ENCODE measurements at places on chromosomes 2 and 18.
A peak's percentile ranks its signal among the peaks of the same experiment; 100 is the strongest.

- no peak overlapping the region for H3K4me3 ChIP-seq
- H3K27me3 ChIP-seq: peaks cover 34% of the 10 kb centered on the region
- no peaks in the 10 kb centered on the region for H3K36me3 ChIP-seq
- H3K27ac ChIP-seq: no peak overlapping the region
Measured at GRCh38 chr18:48215876-48216638, 193.1 kb downstream of the ZBTB7C start.

DNA sequence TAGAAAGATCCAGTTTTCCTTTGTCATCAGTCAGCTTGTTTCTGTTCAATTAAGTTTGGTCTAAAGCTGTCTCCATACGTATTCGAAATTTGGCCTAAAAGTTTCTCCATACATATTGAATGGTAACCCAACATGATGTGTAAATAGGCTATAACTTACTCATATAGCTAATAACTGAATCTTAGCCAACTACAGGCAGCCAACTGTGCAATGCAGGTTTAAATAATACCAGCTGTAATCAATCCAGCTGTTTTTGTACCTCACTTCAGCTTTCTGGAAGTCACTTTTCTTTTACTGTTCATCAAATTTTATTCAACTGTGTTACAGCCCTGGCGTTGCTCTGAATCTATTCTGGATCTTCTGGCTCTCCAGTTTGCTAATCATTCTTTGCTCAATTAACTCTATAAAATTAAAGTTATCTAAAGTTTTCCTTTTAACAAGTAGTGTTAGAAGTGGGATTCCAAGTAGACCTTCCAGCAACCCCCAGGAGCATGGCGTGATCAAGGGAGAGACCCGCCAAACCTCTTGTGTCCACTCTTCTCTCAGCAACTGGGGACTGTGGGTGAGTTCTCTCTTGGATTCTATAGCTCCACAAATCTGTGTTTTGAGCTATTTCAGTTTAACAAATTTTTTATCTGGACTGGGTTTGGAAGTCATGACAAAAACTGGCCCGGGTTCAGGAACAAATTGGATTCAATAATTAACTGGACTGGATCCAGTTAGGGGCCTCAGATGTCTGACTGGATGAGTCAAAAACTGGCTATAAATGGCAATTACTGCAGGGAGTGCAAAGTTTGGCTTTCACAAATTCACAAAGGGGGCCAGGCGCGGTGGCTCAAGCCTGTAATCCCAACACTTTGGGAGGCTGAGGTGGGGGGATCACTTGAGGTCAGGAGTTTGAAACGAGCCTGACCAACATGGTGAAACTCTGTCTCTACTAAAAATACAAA is 329.7 kb upstream of the ST6GAL2 start:
- H3K4me3 ChIP-seq: no peak overlapping the region
- no peaks in the 10 kb centered on the region for H3K27me3 ChIP-seq
- H3K27ac ChIP-seq: no peak overlapping the region
- no peak for DNase-seq

DNA sequence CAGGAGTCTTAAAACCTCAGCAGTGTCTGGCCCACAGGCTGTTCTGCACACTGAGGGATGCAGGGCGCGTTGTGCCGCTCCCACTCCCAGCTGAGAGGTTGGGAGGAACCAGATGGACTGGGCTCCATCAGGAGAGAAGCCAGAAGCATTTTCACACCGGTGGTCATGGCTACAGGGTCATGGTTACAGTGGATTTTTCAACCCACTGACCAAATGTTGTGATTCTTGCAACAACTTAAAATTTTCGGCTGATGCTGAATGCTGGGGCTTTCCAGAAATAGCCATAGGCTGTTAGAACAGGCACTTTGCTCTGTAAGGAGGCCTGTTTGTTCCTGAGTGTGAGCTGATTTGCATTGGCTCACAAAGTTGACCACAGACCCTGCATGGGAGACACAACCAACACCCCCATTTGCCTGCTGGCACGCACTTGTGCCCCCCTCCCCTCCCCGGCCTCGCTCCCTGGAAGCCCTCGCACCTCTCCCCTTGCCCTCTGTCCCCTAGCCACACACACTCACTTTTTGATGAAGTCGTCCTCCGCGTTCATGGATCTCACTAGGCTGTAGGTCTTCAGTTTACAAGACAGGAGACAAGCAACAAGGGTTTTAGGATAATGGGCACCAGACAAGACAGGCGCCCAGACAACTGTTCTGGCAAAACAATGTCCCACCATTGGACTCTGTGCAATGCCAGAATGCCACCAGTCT is 3.4 kb downstream of the LPIN1 start:
- H3K4me1 ChIP-seq: peaks cover 89% of the 10 kb centered on the region
- no peaks in the 10 kb centered on the region for H3K27me3 ChIP-seq
- DNase-seq: no peak
- H3K4me3 ChIP-seq: peak overlapping the region; percentile 92
- peak overlapping the region; percentile 88 for H3K27ac ChIP-seq
- peaks cover 9% of the 10 kb centered on the region for H3K36me3 ChIP-seq

- DNase-seq: no peak
- no peaks in the 10 kb centered on the region for H3K36me3 ChIP-seq
- H3K4me1 ChIP-seq: peaks cover 2% of the 10 kb centered on the region
- H3K27ac ChIP-seq: no peak overlapping the region
- H3K4me3 ChIP-seq: no peak overlapping the region
Measured at GRCh38 chr2:158995677-158996049, 27.2 kb downstream of the TANC1 start.

GRCh38 chr2:24618144-24618543 is 127.1 kb downstream of the NCOA1 start:
- H3K4me3 ChIP-seq: no peak overlapping the region
- DNase-seq: no peak
- peaks cover 8% of the 10 kb centered on the region for H3K4me1 ChIP-seq
- H3K27me3 ChIP-seq: no peaks in the 10 kb centered on the region
- H3K27ac ChIP-seq: no peak overlapping the region

DNA sequence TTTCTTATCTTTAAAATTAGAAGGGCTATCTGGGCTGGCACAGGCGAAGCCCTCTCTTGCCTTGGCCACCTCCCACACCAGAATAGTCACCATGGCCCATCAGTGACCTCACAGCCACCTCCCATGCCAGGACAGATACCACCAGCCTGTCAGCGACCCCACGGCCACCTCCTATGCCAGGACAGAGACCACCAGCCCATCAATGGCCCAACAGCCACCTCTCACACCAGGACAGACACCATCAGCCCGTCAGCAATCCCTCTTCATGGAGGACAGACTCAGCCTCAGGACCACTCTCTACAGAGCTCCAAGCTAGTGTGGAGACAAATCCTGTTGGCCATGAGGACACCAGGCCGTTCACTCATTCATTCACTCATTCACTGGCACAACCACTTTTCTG is 74.6 kb downstream of the ASB1 start:
- no peak for DNase-seq
- no peaks in the 10 kb centered on the region for H3K36me3 ChIP-seq
- no peaks in the 10 kb centered on the region for H3K4me1 ChIP-seq
- no peak overlapping the region for H3K4me3 ChIP-seq

- H3K4me1 ChIP-seq: peaks cover 42% of the 10 kb centered on the region
- H3K4me3 ChIP-seq: peak overlapping the region; percentile 21
- H3K27me3 ChIP-seq: peaks cover 62% of the 10 kb centered on the region
Measured at GRCh38 chr18:63107171-63107845, 212.3 kb downstream of the BCL2 start.

DNA sequence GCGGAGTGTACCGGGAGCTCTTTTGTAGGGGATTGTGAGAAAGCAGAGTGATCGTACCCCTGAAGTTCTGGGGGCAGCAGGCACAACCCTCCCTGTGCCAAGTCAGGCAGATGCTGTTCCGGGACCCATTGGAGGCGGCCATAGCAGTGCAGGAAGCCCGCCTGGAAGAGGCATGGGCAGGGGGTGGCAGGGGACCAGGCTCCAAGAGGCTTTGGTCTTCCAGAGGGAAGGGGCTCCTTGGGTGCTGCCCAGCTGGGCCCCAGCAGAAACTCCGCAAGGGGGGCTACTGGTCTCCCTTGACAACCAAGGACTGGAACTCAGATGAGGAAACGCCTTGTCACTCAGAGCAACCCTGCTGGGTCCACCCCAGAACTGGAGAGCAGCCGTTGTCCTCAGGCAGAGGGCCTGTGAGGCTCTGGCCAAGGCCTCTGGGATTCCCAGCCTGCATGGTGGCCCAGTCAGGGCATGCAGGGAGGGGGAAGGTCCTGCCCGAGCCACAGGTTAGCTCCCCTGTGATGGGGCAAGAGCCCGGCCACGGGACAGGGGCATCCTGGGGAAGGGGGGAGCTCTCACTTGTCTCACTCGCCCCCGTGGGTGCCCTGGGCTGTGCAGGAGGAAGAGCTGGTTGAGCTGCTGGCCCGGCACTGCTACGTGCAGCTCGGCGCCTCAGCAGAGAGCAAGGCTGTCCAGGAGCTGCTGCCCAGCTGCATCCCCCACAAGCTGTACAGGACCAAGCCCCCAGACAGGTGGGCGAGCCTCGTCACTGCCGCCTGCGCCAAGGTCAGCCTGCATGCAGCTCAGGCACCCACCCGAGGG is 21.0 kb upstream of the GPR17 start:
- H3K27me3 ChIP-seq: peaks cover 3% of the 10 kb centered on the region
- no peak overlapping the region for H3K4me3 ChIP-seq
- no peak for DNase-seq
- H3K27ac ChIP-seq: no peak overlapping the region
- no peaks in the 10 kb centered on the region for H3K4me1 ChIP-seq
- H3K36me3 ChIP-seq: no peaks in the 10 kb centered on the region

DNA sequence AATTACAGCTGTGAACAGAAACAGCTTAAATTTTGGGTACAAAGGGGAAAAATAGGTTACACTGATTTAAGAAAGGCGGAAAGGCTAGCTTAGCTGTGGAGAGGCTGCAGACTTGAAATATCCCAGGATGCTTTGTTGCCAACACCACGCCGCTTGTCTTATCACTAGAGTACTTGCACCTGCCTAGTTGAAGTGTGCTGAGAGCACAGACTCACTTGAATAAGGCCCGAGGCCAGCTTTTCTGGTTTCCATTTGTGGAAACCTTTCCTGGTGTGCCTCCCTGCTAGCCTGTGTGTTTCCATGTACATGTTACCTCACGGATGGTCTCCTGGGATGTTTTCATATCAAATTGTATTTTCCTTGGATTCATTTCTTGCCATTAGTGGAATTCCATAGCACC is 3.2 kb downstream of the CABLES1 start:
- no peak overlapping the region for H3K27ac ChIP-seq
- peaks cover 22% of the 10 kb centered on the region for H3K4me1 ChIP-seq
- no peaks in the 10 kb centered on the region for H3K36me3 ChIP-seq
- no peak for DNase-seq
- H3K4me3 ChIP-seq: no peak overlapping the region

DNA sequence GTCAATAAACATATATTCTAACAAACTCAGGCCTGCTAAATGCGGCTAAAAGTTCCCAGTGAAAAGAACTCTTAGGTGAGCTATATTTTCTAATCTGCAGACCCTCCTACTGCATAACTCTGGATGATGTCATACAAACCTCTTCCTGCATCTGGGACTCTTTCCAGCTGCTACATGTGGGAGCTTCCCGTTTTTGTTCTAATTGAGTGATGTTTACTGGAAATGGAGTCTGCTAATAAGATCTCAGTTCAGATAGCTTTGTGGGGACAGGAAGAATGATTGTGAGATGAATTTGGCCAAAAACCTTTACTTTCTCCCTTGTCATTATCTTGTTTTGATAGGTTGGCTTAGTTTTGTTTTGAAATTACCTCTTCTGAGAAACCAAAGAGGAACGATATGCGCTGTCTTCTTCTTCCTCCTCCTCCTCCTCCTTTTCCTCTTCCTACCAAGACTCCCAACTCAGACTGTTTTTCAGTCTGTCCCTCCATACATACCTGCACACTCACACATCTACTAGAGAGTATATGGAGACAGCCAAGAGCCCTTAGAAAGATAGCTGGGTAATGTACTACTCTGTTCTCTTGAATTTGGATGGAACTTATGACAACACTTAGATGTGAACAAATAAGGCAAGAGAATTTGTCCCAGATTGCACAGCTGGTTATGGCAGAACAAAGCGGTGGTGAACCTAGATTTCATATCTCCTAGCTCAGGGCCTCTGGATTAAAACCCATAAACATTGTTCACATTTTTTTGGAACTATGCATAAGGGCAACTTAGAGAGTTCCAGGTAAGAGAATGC is 39.8 kb upstream of the AAK1 start:
- peak overlapping the region; percentile 12 for H3K4me3 ChIP-seq
- peaks cover 6% of the 10 kb centered on the region for H3K36me3 ChIP-seq
- no peak for DNase-seq
- H3K27ac ChIP-seq: peak overlapping the region; percentile 63

DNA sequence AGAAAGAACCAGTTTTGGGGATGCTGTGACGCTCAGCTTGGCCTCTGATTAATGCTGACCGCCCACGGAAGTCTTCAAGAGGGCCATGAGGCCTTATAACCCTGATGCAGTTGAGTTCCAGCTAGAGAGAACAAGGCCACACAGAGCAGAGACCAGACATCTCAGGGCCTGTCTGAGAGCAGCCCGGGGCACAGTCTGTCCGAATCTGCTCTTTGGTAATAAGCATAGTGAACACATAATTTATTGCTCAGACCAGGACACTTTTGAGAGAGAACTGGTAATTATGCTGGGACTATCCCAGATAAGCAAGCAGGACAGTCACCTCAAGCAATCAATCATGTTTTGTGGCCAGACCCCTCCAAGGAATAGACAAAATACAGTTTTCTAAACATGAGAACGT is 68.5 kb downstream of the STPG4 start:
- no peaks in the 10 kb centered on the region for H3K4me1 ChIP-seq
- DNase-seq: no peak
- H3K4me3 ChIP-seq: no peak overlapping the region
- H3K27me3 ChIP-seq: peaks cover 4% of the 10 kb centered on the region

GRCh38 chr2:234691214-234691575 is 194.3 kb upstream of the ARL4C start:
- no peak overlapping the region for H3K27ac ChIP-seq
- no peak overlapping the region for H3K4me3 ChIP-seq
- peaks cover 13% of the 10 kb centered on the region for H3K27me3 ChIP-seq
- no peaks in the 10 kb centered on the region for H3K4me1 ChIP-seq
- no peaks in the 10 kb centered on the region for H3K36me3 ChIP-seq
- no peak for DNase-seq

DNA sequence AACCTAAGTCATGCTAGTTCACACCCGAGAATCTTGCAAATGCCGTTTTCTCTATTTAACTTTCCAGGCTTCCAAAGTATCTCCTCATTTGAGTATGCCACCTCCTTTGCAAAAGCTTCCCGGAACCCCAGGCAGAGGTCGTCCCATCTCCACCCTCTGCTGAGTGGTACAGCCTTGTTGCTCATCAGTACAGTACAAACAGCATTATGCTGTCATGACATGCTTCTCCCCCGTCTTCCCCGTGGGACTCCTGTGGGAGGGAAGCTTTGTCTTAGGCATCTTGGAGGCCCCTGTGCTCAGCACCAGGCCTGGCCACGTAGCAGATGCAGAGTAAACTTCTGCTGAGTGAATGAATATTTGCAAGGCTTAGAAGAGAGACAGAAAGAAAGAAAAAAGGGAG is 102.7 kb downstream of the CDCA7 start:
- no peaks in the 10 kb centered on the region for H3K4me1 ChIP-seq
- H3K4me3 ChIP-seq: no peak overlapping the region
- H3K36me3 ChIP-seq: no peaks in the 10 kb centered on the region
- peaks cover 23% of the 10 kb centered on the region for H3K27me3 ChIP-seq
- no peak for DNase-seq
